HFFc6 (cell line): ENCODE measurements at places on chromosomes 4 and X. TPM values are rescaled to one million over a fixed set of nuclear protein-coding genes. Genes with fewer than 3 reads are reported as not detected.
A peak's percentile ranks its signal among the peaks of the same experiment; 100 is the strongest.

CETN2 gene
- 41.4 to 47.8 TPM (median 43.8 TPM) in 3 replicates for total RNA-seq

MAGEA11 gene
- 0.17 TPM in 1 of 3 replicates, not detected in the others for total RNA-seq

MAML3 gene
- 1.2 and 1.7 TPM in 2 replicates for total RNA-seq

CAPN6 gene
- total RNA-seq: 0.05 TPM in 1 of 3 replicates, not detected in the others

DUSP9 gene
- total RNA-seq: not detected in 3 replicates

PAGE2 gene
- total RNA-seq: not detected in 3 replicates

CPZ gene
- total RNA-seq: 1.9 and 3.0 TPM in 2 replicates

IL2 gene
- total RNA-seq: not detected in 3 replicates

PPP1R2C gene
- not detected in 3 replicates for total RNA-seq

OCIAD2 gene
- 2.6 to 4.7 TPM (median 3.0 TPM) in 3 replicates for total RNA-seq

RASGEF1B gene
- total RNA-seq: not detected in 3 replicates

GRCh38 chr4:140426610-140427105 lies 790 bp downstream of the CLGN start:
- DNase-seq: no peak

- peak; percentile 1 for DNase-seq
Measured at GRCh38 chrX:154727871-154728270, 23.0 kb downstream of the GAB3 start.

GRCh38 chr4:158169506-158169905 lies 3.3 kb downstream of the GASK1B start:
- DNase-seq: no peak

GRCh38 chr4:11954093-11954492 lies 525.4 kb upstream of the HS3ST1 start:
- no peak for DNase-seq

DNA sequence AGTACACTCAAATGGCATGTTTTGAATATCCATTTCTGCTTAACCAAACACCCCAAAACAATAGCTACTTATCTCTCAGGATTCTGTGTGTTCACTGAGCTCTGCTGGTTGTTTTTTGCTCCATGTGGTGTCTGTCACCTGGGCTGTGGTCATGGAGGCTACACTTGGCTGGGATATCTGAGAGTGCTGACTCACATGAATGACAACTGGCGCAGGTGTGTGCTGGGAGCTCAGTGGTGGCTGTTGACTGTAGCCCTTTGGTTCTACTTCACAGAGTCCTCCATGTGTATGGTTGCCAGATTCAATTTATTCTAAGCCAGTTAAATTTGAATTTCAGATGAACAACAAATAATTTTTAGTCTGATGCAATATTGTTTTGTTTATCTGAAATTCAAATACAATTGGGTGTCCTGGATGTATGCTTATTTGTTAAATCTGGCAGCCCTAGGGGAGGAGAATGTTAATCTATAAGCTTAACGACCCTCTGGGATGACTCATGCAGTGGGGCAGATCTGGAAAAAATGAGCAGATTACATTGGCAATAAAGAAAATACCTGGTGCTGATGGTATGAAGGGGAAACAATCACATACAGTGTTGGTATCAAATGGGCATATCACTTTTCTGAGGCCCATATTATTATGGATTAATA lies 28.2 kb upstream of the TCEAL4 start:
- no peak for DNase-seq

DNA sequence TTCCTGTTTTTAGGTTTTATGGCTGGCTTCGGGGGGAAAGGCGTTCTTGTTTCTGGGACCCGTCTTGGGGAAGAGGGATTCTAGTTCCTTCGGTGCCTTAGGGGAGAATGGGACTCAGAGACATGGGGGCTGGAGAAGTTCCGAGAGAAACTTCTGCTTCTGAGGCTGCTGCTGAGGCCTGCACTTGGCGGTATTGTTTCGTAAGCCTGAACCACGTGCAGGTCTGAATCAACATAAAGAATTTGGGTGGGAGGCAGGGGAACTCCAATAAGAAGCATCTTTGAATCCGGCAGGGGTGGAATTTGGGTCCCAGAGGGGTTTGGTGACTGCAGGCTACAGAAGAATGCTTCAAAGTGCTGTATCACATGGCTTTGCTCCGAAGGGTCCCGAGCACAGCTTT lies 15.1 kb downstream of the XG start:
- no peak for DNase-seq

GRCh38 chrX:17154001-17154400 lies 207.5 kb downstream of the REPS2 start:
- peak; percentile 15 for DNase-seq

DNA sequence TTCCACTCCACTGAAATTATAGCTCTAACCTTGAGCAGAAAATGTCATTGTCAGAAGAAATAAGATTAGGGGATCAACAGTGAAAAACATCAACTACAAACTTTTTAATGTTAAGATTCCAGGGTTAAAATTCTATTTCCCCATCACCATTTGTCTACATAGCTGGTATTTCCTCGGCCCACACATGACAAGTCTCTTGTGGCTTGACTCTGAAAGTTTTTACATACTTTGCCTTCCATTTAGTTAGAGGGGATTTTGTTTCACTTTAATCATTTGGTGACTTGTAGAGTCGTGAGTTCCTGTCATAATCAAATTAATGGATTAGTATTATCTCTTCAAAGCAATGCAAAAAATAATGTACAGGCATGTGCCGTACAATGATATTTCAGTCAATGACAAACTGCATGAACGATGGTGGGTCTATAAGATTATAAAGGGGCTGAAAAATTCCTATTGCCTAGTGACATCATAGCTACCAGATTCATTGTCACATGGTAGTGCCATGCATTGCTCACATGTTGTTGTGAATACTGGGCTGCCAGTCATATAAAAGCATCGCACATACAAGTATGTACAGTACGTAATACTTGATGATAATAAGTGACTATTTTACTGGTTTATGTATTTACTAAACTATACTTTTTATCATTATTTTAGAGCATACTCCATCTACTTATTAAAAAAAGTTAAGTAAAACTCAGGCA lies 72.0 kb downstream of the ING2 start:
- no peak for DNase-seq

DNA sequence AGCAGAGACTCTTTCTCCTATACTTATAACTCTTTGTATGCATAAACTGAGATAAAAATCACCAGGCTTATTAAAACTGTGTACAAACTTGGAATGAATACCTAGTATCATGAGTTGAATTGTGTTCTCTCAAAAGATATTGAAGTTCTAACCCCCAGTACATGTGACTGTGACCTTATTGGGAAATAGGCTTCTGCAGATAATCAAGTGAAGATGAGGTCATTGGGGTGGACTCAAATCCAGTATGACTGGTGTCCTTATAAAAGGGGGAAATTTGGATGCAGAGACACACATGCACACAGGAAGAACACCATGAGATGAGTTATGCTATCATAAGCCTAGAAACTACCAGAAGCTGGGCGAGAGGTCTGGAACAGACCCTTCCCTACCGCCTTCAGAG lies 26.2 kb downstream of the ZNF827 start:
- no peak for DNase-seq

DNA sequence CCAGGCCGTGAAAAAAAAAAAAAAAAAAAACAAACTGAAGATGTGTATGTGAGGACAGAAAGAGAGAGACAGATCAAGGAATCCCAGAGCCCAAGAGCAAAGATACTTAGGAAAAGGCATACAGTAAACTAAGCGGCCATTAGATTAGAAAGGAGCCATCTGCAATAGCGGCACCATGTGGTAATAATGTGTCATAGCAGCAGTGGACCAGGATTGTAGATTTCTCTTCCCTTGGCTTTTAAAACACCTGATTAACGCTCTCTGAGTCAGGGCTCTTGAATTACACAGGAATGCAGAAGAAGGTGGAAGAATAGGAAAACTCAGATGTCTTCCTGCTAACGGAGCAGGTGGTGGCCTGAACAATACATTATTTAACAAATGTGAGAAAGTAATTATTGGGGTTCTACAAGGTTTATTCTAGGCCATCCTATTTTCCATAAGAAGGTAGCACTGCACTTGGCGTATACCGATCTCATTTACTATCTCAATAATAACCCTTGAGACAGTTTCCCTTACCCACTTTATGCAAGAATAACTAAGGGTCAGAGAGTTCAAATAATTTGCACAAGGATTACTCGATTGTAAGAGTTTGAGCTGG lies 182.7 kb downstream of the KCNIP4 start:
- DNase-seq: peak; percentile 32

DNA sequence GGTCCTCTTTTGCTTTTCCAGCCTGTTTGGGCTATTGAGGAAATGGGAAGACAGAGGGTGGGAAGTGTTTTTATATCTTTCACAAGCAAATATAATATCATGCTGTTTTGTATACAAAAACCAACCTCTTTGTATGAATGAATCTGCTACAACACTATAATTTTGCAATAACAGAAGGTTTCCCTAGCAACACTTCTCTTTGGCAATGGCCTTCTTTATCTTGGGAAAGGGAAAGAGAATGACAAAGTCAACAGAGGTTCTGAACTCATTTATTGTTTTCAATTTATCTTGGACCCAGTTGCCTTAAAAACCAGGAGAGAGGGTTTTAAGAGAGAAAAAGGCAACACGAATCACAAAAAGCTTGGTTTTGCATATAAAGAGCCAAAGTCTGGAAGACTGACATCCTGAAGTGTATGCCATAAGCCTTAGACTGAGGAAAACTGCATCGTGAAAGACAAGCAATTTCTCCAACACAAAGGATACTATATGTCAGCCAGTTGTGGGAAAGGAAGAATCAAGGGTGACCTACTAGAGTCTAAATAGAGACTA lies 121.8 kb upstream of the FAM241A start:
- no peak for DNase-seq

- DNase-seq: no peak
Measured at GRCh38 chrX:19731307-19731820, 156.0 kb downstream of the SH3KBP1 start.

- DNase-seq: no peak
Measured at GRCh38 chrX:97909245-97909644, 1025.5 kb downstream of the RPA4 start.

DNA sequence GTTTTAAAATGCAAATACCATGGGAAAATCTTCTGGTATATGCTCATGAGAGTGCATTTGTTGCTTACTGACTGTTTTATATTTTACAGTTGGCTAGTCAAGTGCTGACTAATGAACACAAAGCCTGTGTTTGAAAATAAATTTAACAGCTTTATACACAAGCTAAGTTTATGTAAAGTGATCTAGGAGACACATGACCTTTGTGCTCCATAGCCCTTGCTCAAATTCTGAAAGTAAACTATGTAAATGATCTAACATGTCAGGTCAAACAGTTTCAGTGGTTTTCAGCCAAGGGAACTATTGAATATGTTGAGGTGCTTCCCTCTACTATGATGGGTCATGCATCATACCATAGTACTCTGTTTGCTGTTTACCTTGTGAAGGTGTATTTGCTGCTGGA lies 36.7 kb downstream of the DIAPH2 start:
- no peak for DNase-seq

GRCh38 chr4:161252520-161253141 lies 911.2 kb downstream of the FSTL5 start:
- DNase-seq: no peak

- DNase-seq: no peak
Measured at GRCh38 chr4:7519638-7520376, 85.1 kb upstream of the PSAPL1 start.

DNA sequence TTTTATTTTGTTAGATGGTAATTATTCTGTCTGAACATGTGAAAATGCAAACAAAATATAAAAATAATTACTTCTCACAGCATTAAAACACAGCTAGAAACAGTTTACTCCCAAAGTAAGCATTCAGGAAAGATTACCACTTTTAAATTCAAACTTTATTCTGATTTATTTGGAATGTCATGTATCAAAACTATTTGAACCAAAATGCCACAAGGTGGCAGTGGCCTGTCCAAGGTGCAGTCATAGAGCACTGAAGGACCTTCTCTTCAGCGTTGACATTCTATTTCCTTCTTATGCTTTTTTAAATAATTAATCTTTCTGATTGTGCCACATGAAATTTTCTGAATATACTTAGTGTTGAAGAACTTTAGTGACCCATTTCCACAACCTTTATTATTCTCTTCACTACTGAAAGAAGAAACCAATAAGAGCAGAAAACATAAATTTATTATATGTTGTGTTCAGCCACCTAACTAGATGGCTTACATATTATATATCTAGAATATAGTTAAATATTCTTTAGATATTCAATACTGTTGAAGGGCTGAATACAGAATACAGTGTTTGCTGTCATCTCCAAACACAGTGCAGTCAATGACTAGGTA lies 283.6 kb downstream of the CFAP299 start:
- peak; percentile 9 for DNase-seq

GRCh38 chrX:108224727-108225621 lies 133.4 kb downstream of the ATG4A start:
- DNase-seq: no peak
